ENCODE measurements at places on chromosomes 6 and 20.

GRCh38 chr6:147281895-147282565, 77.8 kb downstream of the STXBP5 start:
- H3K27ac ChIP-seq: peak overlapping the region; percentile 90
- DNase-seq: no peak
- H3K4me1 ChIP-seq: peaks cover 50% of the 10 kb centered on the region
- peak overlapping the region; percentile 5 for H3K4me3 ChIP-seq
- no peaks in the 10 kb centered on the region for H3K27me3 ChIP-seq

DNA sequence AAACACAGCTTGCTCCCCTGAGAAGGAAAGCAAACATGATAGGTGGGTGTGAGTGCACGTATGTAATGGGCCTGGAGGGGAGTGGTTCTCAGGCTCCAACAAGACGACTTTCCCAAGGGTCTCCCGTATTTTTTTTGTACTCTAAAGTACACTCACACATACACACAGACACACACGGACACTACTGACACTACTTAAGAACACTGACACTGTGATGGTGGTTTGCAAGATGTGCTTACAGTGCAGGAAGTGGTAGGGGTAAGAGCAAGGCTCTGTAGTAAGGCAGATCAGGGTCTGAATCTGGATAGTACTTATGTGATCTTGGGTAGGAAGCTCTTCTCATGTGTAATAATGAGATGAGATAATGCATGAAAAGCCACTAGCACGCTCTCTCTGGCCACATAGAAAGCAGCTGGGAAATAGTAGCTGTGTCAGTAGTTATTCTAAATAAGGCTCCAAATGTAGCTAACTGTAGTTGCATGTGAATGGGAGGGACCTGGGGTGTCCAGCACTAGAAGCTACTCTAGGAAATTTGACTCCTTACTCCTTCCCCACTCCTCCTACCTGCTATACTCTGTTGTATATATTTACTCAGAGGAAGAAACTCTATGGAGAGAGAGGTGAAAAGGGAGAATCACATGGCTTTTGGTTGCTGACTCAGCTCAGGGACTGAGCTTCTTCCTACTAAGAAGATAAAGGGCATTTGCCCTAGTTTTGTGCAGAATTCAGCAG, 8.4 kb upstream of the ZBTB24 start:
- DNase-seq: peak; percentile 29
- peaks cover 36% of the 10 kb centered on the region for H3K4me1 ChIP-seq
- peaks cover 5% of the 10 kb centered on the region for H3K27me3 ChIP-seq
- peak overlapping the region; percentile 75 for H3K27ac ChIP-seq

GRCh38 chr20:36336954-36337704, 31.0 kb downstream of the DLGAP4 start:
- H3K27me3 ChIP-seq: peaks cover 21% of the 10 kb centered on the region
- no peaks in the 10 kb centered on the region for H3K36me3 ChIP-seq
- DNase-seq: no peak
- no peaks in the 10 kb centered on the region for H3K4me1 ChIP-seq

DNA sequence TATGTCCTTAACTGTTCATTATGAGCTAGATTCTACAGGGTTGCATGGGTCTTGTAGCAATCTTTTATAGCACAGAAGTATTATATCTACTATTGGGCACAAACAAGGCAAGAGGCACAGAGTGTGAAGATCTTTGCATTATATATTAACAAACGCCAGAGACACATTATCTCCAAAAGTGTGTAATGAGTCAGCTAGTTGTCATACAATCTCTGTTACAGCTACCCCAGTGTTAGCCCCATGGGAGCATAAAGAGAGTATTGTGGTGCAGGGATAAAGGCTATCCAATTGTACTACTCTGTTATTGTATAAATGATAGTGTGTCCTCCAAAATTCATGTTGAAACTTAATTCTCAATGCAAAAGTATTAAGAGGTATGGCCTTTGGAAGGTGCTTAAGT, 148.4 kb upstream of the RIMS1 start:
- H3K36me3 ChIP-seq: no peaks in the 10 kb centered on the region
- no peaks in the 10 kb centered on the region for H3K4me1 ChIP-seq
- DNase-seq: no peak
- H3K27me3 ChIP-seq: no peaks in the 10 kb centered on the region
- H3K4me3 ChIP-seq: no peak overlapping the region
- no peak overlapping the region for H3K27ac ChIP-seq

GRCh38 chr20:57212534-57213276, 53.7 kb downstream of the BMP7 start:
- H3K4me1 ChIP-seq: no peaks in the 10 kb centered on the region
- no peak overlapping the region for H3K27ac ChIP-seq
- H3K4me3 ChIP-seq: no peak overlapping the region
- no peak for DNase-seq
- no peaks in the 10 kb centered on the region for H3K36me3 ChIP-seq

DNA sequence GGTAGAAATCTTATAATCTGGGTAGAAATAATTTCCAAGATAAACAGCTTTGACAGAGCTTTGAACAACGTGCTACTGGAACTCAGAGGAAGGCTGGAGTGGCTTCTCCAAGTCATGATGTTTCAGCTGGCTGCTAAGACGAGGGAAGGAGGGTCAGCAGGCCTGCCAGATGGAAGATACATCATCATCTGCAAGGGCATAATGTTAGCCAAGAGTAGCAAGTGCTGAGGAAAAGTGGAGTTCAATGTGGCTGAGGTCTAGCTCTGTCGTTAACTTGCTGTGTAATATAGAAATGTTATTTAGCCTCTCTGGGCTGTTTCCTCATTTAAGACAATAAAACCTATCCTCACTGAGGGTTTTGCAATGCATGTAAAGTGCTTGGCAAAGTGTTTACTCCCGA, 35.1 kb downstream of the RGS17 start:
- peaks cover 3% of the 10 kb centered on the region for H3K27me3 ChIP-seq
- no peak for DNase-seq
- H3K27ac ChIP-seq: no peak overlapping the region
- no peak overlapping the region for H3K4me3 ChIP-seq

GRCh38 chr6:138593909-138594757, 94.8 kb upstream of the NHSL1 start:
- H3K27ac ChIP-seq: peak overlapping the region; percentile 53
- H3K27me3 ChIP-seq: no peaks in the 10 kb centered on the region
- DNase-seq: no peak
- H3K4me3 ChIP-seq: no peak overlapping the region
- H3K4me1 ChIP-seq: peaks cover 26% of the 10 kb centered on the region
- H3K36me3 ChIP-seq: no peaks in the 10 kb centered on the region
